Epithelial cell of esophagus (primary cell): ENCODE measurements at places on chromosomes 7 and 10.

DNA sequence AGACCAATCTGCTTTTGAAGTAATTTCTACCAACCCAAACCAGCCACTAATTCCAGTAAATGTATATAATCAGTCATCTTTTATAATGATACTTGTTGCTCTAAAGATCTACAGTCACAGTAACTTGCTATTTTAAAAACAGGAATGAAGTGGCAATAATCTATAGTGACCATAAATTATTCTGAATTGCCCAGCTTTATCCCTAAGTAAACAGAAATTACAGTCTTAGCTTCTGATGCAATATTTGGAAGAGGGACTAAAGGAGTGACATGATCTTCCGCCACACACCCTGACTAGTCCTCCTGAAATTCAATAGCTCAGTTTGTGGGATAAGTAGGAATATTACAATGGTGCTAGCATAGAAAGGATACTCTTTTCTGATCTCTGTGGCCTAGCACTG lies 96.1 kb downstream of the ATE1 start:
- DNase-seq: no peak

DNA sequence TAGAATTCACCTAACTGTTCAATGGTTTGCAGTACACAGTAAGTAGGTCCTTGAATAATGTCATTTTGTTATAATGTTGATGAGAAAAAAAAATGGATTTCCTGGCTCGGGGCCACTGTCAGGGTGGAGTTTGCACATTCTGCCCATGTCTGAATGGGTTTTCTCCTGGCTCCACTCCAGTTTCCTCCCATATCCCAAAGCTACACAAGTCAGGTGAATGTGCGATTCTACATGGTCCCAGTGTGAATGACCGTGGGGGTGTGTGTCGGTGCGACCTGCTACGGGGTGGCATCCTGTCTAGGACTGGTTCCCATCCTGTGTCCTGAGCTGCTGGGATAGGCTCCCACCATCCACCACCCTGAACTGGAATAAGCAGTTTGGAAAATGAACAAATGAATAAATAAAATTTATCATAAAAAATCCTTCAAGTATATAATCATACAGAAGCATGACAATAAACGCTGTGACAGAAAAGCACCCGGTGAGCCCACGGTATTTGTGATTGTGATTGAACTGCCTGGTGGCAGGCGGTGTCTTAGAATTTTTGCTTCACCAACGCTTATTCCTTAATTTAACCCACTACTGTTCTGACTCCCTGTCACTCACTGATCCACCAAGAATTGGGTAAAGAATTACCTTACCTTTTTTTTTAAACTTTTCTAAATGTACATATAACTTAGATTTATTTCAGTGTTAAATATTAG lies 114.1 kb downstream of the ICA1 start:
- no peak for DNase-seq

DNA sequence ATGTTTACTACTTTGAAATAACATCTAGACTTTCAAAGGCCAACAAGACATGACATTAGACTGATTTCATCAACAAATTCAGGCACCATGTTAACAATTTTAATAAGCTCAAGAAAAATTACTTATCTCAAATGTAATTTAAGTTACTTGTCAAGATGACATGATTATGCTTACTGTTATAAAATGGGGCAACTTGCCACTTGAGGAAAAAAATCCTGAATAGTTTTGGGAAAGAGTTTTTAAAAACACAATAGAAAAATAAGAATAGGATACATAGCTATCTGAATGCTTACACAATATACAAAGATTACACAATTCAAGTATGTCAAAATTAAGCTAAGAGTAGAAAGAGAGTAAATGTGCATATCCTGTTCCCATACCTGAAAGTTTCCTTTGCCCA lies 85.4 kb downstream of the RNF32 start:
- DNase-seq: no peak

DNA sequence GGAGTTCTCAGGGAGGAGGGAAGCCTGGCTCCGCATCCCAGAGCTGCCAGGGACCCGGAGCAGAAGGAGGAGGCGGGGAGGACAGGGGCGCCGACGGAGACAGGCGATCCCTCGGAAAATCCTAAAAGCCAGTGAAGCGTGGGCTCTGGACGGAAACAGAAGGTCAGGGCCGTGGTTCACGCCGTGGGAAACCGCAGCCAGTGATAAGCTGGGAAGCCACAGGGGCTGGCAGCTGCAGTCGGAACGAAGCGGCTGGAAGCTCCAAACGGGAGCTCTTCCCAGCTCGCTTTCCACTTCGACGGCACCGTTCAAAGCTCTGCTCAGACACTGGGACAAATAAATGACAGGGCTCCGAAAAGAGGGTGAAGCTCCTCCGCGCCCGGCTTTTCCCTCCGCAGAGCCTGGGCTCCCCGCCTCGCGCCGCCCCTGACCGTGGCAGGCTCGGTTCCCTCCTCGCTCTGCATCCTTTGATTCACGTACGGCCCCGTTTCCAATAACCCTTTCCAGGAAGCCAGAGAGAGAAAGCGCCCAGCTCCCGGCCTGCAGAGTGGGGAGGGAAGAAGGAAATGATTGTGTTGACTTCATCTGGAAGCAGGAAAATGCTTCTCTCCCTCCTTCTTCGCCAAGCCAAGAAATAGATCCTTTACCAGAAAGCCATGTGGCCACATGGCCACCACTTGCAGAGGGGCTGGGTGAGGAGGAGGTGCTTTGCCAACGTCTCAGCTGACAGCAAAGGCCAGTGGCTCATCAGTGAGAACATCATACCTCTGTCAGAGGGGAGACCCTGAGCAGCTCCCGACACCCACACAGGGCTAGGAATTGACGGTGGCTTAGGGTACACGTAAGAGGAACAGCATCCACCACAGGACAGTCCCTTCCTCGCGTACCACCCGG lies 57.4 kb downstream of the ADRB1 start:
- DNase-seq: peak; percentile 27

DNA sequence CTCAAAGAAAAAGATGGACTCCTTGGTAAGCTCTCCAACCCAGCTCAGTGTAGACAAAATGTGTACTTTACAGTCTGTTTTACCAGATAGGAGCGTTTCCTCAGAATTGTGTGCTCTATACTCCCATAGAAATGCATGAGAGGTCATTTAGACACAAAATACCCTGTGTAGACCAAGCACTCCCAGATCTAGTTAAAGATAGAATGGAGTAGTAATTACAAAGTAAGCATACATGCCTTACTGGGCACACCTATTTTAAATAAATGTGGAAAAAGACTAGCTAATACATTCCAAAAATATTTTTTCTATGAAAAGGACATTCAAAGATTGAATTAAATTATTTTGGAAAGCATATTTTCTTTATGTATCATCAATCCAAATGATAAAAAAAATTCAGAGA lies 271.9 kb upstream of the DGKB start:
- no peak for DNase-seq
